Stimulated activated CD4-positive, alpha-beta T cell treated with anti-CD3 and anti-CD28 coated beads, Interleukin-1b, Interleukin-23, amount 100 ng/mL, for 24 hours (primary cell): ENCODE measurements at places on chromosomes 7 and 10.

- no peak for DNase-seq
Measured at GRCh38 chr10:4733843-4734224, 92.2 kb upstream of the AKR1E2 start.

GRCh38 chr7:47218378-47219176 is 363.3 kb downstream of the TNS3 start:
- no peak for DNase-seq

GRCh38 chr10:124592101-124592500 is 130.5 kb downstream of the LHPP start:
- DNase-seq, result no peak

GRCh38 chr7:135169141-135169963 is 1.2 kb downstream of the CYREN start:
- no peak for DNase-seq
